Stimulated activated CD8-positive, alpha-beta memory T cell treated with anti-CD3 and anti-CD28 coated beads, Interleukin-15, amount 100 ng/mL, for 48 hours (primary cell): ENCODE measurements at places on chromosomes 6 and 20.
A peak's percentile ranks its signal among the peaks of the same experiment; 100 is the strongest.

- DNase-seq, result peak; percentile 85
Observed at GRCh38 chr6:144063744-144064401, 31.5 kb downstream of the SF3B5 start.

DNA sequence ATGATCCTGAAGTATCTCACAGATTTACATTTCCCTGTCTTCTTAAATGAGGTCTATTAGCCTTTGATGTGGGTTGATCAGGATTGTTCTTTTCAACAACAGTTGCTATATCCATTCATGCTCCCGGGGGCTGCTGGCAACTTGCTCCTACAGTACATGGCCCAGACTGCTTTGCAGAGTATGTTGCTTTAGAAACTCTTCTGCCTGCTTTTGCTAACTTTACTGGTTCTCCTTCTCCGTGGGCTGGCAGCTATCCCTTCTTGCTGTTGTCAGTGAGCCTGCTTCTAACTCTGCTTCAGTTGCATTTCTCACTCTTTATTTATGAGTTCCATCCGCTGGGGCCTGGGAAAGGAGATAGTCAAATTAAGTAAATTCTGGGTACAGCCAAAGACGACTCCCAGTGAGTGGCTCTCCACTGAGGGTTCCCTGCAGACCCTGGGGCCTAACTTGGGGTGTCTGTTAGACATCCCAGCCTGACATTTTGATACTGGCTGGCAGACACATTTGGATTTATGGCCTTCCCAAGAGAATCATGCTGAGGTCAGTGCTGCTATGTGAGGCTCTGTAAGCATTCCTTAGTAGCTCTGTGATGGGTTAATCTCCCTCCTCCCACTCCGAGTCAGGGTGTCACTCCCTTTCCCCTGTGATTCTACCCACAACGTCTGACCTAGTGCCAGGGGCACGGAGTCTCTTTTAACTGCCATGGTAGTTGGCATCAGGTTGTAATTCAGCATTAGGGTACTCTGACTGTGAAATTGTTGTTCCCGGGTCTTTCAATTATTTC, 73.6 kb downstream of the SLX4IP start:
- no peak for DNase-seq

GRCh38 chr6:73519926-73520687, 725 bp downstream of the EEF1A1 start:
- peak; percentile 70 for DNase-seq

DNA sequence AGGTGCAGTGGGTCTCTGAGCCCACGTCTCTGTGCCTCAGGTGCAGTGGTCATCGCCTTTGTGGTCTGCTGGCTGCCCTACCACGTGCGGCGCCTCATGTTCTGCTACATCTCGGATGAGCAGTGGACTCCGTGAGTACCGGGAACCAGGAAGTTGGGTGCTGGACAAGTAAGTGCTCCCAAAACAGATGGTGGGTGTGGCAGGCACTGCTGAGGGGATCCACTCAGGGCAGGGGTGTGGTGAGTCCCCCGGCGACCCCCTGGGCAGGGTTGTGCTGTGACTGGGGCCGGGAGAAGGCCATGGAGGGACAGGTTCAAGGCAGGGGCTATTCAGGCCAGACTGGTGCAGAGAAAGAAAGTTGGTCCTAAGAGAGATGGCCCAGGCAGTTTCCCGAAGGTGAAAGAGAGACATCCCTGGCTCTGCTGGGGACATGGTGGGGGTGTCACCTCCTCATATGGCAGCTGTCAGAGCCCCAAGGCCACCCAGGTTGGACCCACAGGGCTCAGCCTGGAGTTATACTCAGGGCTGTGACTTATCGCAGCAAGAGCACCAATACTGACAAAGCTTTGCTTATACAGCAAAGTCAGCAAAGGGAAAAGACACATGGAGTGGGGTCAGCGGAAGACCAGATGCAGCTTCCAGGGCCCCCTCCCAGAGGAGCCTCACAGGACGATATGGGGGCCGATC, 37.9 kb upstream of the MRGBP start:
- DNase-seq, result no peak
